Stimulated activated CD8-positive, alpha-beta memory T cell treated with anti-CD3 and anti-CD28 coated beads, Interleukin-4, amount 100 ng/mL, for 48 hours (primary cell): ENCODE measurements at places on chromosomes 11 and 22.

DNA sequence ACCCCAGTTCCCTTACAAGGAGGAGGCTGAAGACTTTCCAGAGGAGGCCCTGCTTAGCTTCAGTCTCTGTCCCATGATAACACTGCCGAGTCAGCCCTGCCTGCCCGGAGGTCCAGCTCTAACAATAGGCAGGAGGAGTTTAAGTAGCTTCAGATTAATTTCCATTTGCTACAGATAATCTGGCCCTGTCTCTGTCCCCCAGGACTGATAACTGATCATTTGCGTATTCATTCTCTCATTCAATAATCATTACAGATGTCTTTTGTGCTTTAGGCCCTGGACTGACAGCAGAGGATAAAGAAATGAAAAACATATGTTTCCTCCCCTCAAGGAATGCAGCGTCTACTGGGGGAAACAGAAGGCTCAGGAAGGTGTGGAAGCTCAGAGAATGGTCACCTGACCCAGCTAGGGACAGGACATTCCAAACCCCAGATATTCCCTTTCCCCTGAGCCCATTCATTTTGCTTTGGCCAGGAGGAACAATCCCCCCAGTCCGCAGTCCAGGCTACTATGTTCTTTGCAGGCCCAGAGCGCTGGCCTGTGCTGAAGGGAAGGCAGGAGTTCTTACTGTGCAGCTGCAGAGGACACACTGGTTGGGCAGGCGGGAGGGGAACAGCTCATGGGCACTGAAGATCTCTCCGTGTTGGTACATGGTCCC lies 20.8 kb downstream of the CHRDL2 start:
- no peak for DNase-seq

GRCh38 chr11:69238573-69239351 lies 55.2 kb upstream of the MYEOV start:
- DNase-seq: no peak

- DNase-seq: no peak
Observed at GRCh38 chr11:106309070-106309684, 231.7 kb downstream of the AASDHPPT start.

DNA sequence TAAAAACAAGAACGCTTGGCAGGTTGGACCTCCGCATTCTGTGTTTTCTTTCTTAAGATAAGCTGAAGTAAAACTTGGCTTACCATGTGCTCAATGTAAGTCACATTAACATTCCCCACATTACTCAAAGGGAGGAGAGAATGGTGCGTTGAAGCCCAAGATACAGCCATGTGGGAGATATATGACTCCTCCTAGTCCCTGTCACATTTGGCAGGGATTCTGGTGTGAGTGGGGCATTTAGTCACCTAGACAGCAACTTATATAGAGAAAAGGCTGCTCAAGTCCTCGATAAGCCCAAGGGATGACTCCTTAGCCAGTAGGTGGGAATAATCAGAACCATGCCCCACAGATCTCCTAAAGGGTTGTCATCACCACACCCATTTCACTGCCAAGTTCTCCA lies 4.6 kb downstream of the PRSS23 start:
- no peak for DNase-seq

- no peak for DNase-seq
Observed at GRCh38 chr22:32334660-32335365, 22.9 kb upstream of the RFPL3 start.

DNA sequence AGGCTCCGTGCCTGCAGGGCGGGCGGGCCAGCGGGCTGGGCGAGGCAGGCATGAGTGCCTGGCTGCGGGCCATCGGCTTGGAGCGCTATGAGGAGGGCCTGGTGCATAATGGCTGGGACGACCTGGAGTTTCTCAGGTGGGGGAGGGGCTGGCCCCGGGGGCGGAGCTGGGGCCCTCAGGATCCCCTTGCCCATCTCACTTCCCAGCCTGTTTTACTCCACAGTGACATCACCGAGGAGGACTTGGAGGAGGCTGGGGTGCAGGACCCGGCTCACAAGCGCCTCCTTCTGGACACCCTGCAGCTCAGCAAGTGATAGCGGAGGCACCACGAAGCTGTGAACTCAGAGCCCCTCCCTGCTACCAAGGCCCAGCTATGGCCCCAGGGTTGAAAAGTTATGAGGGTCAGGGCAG lies 5.9 kb downstream of the PHOX2A start:
- peak; percentile 73 for DNase-seq

GRCh38 chr11:16239141-16240105 lies 116.9 kb downstream of the SOX6 start:
- no peak for DNase-seq

- DNase-seq: no peak
Observed at GRCh38 chr11:94417386-94417987, 16.3 kb upstream of the GPR83 start.

GRCh38 chr22:45033136-45033535 lies 23.3 kb upstream of the PHF21B start:
- no peak for DNase-seq

- no peak for DNase-seq
Observed at GRCh38 chr11:8601376-8602133, 7.5 kb upstream of the STK33 start.

DNA sequence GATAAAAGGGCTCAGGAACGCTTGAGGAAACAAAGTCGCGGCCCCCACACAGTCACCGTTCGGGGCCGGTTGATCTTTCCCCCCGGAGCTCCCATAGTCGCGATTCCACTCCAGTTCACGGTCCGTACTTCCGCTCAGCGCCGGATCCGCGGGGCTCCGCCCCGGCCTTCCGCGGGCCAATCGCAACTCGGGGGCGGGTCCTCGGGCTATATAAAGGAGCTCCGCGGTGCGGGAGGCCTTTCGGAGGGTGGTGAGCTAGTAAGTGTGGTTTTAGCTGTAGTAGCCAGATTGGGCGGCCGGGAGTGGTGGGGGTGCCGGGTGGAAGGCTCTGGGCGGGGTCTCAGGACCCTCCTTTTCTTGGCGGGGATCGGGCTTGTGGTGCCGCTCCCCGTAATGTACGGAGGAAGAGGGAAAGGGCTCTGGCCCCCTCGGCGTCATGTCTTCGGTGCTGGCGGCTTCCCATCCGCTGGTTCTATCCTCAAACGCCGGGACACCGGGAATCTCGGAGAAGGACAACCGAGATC lies at the start of the genes C11orf98 and CSKMT:
Gene C11orf98, minus strand, starts transcription at position 136 of the 524 bp plus-strand sequence. Its CDS starts 41 bp downstream, at position 95.
Gene CSKMT, plus strand, starts transcription at position 238 of the 524 bp plus-strand sequence. CDS start 568 bp downstream, outside the sequence.
- DNase-seq: peak; percentile 98

DNA sequence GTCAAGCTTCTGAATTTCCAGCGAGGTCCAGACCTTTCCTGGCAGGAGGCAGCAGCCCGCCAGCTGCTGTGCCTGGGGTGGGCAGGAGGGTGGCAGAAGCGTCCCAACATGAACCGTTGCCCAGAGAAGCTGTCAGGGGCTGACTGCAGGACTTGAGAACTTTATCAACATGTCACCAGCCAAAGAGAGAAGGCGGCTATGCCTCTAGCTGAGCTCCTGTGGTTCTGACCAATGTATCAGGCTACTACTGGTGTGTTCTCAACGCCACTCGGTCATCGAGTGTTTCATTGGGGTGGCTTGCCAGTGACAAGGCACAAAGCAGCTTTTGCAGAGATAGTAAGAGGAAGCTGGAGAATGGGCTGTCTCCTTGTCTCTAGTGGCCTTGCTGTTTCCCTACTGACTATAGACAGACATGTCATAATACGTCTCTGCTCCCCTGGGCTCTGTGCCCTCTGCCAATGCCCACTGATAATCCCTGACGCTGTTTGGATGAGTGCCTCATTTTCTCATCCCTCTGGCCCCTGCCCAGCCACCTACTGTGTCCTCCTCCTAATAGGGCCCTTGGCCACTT lies 17.6 kb upstream of the ASCC2 start:
- no peak for DNase-seq

GRCh38 chr11:59053387-59053786 lies 32.7 kb upstream of the GLYATL1B start:
- peak; percentile 90 for DNase-seq

- no peak for DNase-seq
Observed at GRCh38 chr22:31248965-31249958, 37.2 kb downstream of the LIMK2 start.

- no peak for DNase-seq
Observed at GRCh38 chr11:1935156-1936071, 11.7 kb upstream of the MRPL23 start.

DNA sequence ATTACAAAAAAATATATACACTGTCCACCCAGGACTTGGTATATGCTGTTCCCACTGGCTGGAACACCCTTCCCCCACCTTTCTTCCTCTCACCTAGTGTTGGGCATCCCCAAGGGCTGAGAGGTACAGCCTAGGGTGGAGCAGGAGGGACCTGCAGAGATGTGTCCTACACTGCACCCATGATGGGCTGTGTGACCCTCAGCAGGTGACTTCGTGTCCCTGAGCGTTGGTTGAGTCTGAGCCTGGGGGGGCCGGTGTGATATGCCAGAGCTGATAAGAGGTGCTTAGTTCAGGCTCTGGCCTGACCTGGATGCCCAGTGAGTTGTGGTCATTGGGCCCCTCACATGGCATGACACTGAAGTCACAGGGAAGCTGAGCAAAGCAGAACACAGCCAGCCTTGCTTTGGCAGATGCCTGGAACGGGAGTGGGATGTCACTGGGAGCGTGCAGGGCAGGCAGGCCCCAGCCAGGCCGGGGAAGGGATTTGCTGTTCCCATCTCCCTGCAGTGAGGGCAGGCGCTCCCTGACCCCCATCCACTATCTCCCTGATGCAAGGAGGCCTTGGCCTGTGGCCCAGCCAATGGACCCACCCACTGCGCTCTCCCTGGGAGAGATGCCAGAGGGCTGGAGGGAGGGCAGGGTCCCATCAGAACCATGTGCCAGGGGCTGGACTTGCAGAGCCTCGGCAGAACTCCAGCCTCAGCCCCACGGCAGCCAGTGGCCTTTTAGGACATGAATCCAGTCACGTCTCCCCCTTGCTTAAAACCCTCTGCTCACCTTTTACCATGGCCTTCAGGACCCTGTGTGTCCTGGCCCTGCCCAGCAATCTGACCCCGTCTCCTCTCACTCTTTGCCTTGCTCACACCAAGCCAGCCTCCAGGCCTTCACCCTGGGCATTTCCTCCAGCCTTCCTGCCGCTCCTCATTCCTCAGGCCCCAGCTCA lies 138.9 kb downstream of the MN1 start:
- no peak for DNase-seq

GRCh38 chr11:116099541-116099940 lies 595.3 kb upstream of the CADM1 start:
- DNase-seq: no peak

DNA sequence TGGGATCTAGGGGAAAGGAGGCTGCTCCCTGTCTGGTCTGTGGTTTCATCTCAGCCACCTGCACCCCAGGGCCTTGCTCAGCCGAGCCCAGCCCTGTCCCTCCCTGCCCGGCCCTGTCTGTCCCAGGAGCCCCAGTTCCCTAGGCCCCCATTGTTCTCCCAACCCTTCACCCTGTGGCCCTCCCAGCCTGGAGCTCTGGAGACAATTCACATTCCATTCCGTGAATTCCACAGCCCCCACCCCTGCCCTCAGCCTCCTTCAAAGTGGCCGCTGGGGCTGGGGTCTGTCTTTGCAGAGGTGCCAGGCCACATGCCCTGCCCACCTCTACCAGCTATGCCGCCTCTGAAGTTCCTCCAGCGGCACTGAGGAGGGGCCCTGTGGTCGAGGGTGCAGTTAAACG lies 77.9 kb upstream of the WNT11 start:
- no peak for DNase-seq

- DNase-seq: peak; percentile 32
Observed at GRCh38 chr11:17013548-17014320, 480 bp downstream of the PLEKHA7 start.

GRCh38 chr22:17956630-17957029 lies 67.7 kb downstream of the MICAL3 start:
- no peak for DNase-seq

DNA sequence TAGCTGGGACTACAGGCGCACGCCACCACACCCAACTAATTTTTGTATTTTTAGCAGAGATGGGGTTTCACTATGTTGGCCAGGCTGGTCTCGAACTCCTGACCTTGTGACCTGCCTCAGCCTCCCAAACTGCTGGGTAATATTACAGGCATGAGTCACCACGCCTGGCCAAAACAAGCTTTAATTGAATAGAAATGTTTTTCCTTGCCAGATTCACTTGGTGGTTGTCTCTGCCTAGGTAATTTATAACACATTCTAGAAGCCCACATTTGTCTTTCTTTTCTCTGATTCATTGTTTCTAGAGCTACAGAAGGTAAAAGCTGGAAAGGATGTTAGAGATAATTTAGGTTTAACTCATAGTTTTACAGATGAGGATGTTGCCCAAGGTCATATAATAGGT lies 41.3 kb downstream of the CECR2 start:
- DNase-seq: no peak

GRCh38 chr11:62874851-62875250 lies 5.8 kb upstream of the SLC3A2 start:
- DNase-seq: no peak

- DNase-seq: no peak
Observed at GRCh38 chr11:47377571-47378009, 757 bp downstream of the SPI1 start.

- DNase-seq: peak; percentile 88
Observed at GRCh38 chr11:68297812-68298658, 14.4 kb upstream of the LRP5 start.

DNA sequence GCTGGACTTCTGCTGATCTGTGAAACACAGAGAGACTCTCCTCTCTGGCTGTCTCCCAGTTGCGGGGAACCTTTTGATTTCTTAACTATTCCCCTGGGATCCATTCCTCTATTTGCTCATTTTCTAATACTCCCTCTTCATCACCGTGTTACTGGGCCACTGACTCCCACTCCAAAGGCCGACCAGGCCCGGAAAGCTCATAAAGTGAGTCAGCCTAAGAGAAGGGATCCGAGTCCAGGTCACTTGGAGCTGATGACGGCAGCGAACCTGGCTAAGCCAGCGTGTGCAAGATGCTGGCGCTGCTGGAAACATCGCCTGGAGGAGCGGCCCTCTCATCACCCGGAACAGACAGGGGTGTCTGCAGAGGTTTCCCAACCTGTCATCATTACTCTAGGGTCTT lies 112.8 kb downstream of the FBXO7 start:
- DNase-seq: no peak

- no peak for DNase-seq
Observed at GRCh38 chr11:117925198-117925925, 3.8 kb downstream of the TMPRSS13 start.

DNA sequence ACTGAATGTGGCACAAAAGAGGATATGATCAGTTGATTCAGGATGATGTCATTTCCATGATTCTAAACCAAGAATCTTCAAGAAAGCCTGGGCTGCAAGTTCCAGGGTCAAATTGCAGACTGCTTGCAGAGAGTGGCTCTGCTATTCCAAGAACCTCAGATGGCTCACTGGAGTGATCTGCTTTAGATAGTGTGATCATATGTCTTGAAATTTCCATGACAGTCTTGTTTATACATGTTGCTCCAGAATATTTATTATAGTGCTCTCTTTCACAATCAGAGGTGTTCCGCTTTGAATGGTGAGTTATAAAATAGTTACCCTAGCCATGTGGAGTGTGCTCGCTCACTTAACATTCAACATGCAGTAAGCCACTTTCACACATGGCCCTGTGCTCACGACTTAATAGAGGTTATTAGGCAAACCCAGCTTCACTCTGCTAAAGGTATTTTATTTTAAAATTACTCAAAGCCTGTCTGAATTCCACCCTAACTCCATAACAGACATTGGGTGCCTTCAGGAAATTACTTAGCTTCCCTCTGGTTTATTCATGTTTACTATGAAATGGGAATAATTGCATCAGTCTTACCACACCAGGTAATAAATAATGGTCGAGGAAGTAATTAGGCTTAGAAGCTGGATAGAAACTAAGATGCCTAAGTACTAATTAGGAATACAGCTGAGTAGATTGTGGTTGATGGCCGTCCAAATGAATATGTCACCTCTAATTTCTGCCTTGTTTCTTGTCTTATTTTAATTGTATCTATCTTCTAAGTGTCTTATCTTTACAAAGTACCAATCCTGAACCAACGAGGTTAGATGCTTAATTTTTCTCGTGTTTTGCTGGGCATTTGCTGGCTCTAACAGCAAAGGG lies 187.9 kb downstream of the ETS1 start:
- DNase-seq: no peak
